ENCODE measurements at places on chromosomes 3 and 15. TPM values are rescaled to one million over a fixed set of nuclear protein-coding genes. Genes with fewer than 3 reads are reported as not detected.

SCAMP5 gene
- 1.5 TPM for total RNA-seq

GRCh38 chr3:131110087-131110486, 83.4 kb downstream of the NEK11 start:
- no peaks in the 10 kb centered on the region for H3K4me1 ChIP-seq
- no peak for DNase-seq
- no peaks in the 10 kb centered on the region for H3K27me3 ChIP-seq
- no peak overlapping the region for H3K27ac ChIP-seq
- no peak overlapping the region for H3K4me3 ChIP-seq

- H3K4me1 ChIP-seq, result peaks cover 13% of the 10 kb centered on the region
- H3K27me3 ChIP-seq, result no peaks in the 10 kb centered on the region
- H3K4me3 ChIP-seq, result no peak overlapping the region
- no peak for DNase-seq
Observed at GRCh38 chr15:66805202-66805885, 103.3 kb downstream of the SMAD6 start.

DNA sequence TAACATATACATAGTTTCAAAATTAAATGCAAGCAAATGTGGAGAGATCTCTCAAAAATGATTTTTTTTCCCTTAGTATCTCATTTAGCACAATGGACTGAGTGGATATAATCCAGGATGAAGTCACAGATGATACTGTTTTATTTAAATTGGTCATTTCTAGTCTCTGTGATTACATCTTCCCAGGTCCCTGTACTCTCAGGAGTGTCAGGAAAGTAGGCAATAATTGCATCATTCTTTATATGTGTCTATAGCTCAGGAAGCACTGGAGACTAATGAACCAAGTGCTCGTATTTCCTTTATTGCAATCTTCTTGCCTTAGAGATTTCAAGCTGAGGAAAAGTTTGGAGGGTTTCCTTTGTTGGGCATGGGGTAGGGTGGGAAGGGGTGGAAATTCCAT, 309.4 kb upstream of the THRB start:
- no peaks in the 10 kb centered on the region for H3K4me1 ChIP-seq
- no peak overlapping the region for H3K4me3 ChIP-seq
- H3K36me3 ChIP-seq, result no peaks in the 10 kb centered on the region
- no peaks in the 10 kb centered on the region for H3K27me3 ChIP-seq
- H3K27ac ChIP-seq, result no peak overlapping the region

- peak overlapping the region; percentile 74 for H3K27ac ChIP-seq
- H3K4me3 ChIP-seq, result no peak overlapping the region
- H3K27me3 ChIP-seq, result no peaks in the 10 kb centered on the region
- no peak for DNase-seq
Observed at GRCh38 chr3:159782724-159783421, 205.8 kb upstream of the IL12A start.

RTP1 gene
- total RNA-seq, result not detected

- no peaks in the 10 kb centered on the region for H3K36me3 ChIP-seq
- H3K27ac ChIP-seq, result no peak overlapping the region
- no peak for DNase-seq
- H3K4me1 ChIP-seq, result peaks cover 13% of the 10 kb centered on the region
- H3K27me3 ChIP-seq, result no peaks in the 10 kb centered on the region
- no peak overlapping the region for H3K4me3 ChIP-seq
Observed at GRCh38 chr15:47796830-47797229, 79.5 kb downstream of the SEMA6D start.

GABRR3 gene
- not detected for total RNA-seq

GRCh38 chr3:195755391-195755790, 34.6 kb downstream of the MUC20 start:
- no peak overlapping the region for H3K27ac ChIP-seq
- DNase-seq, result no peak
- no peak overlapping the region for H3K4me3 ChIP-seq
- H3K27me3 ChIP-seq, result no peaks in the 10 kb centered on the region

GRCh38 chr3:12687948-12688347, 24.0 kb upstream of the RAF1 start:
- H3K4me3 ChIP-seq, result no peak overlapping the region

RTP2 gene
- not detected for total RNA-seq

ZNF280D gene
- 55.1 TPM for total RNA-seq

DNA sequence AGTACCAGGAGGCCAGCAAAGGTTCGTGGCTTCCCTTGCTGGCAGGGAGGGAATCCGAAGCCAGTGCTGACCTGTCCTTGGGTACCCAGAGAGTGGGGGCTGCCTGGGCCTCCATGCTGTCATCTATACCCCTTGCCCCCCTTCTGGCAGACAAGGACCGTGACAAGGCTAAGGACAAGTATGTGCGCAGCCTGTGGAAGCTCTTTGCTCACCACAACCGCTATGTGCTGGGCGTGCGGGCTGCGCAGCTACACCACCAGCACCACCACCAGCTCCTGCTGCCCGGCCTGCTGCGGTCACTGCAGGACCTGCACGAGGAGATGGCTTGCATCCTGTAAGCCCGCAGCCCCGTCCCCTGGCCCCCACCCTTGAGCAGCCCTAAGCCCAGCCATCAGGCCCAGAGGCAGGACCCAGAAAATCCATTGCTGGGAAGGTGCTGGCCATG, 2.8 kb downstream of the FES start:
- H3K4me3 ChIP-seq, result no peak overlapping the region
- peaks cover 28% of the 10 kb centered on the region for H3K4me1 ChIP-seq
- H3K36me3 ChIP-seq, result peaks cover 30% of the 10 kb centered on the region
- H3K27ac ChIP-seq, result no peak overlapping the region

DNA sequence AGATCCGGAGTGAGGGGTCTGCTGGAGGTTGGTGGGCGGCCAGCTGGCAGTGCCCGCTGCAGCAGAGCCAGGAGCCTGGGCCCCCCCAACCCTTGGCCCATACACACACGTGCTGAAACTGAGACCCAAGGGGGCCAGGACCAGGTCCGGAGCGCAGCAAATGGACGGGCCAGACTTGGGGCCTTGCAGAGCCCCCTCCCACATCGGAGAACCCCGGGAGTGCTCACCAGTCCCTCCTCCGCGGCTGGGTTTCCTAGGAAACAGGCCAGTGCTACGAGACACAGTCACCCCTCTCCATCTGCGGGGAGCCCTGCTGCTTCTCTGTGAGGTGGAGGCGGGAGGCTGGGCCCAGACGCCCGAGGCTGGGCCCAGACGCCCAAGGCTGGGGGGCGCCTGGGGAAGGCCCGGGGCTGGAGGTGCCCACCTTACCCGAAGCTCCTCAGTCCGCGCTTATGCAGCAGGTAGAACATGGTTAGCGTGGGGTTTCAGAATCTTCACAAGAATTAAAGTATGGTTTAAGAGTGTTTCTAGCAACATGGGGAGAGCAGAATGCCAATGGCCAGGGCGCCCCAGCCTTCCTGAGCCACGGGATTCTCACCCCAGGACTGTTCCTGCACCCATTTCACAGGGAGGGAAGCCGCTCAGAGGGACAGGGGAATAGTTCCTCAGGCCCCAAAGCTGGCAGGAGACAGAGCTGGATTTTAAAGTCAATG, 135.0 kb upstream of the PRR20G start:
- H3K27ac ChIP-seq, result no peak overlapping the region
- no peaks in the 10 kb centered on the region for H3K4me1 ChIP-seq
- H3K4me3 ChIP-seq, result no peak overlapping the region

TMEM212 gene
- total RNA-seq, result not detected

GRCh38 chr15:64151727-64152506, at the start of gene SNX22:
TSS of gene SNX22 (plus strand) at chr15:64151731. CDS start at chr15:64151776, 45 bp downstream.
- H3K36me3 ChIP-seq, result peaks cover 15% of the 10 kb centered on the region
- peaks cover 6% of the 10 kb centered on the region for H3K27me3 ChIP-seq
- H3K4me3 ChIP-seq, result peak within 1 kb of the TSS; percentile 68
- H3K4me1 ChIP-seq, result peaks cover 21% of the 10 kb centered on the region
- no peak for DNase-seq

GRCh38 chr15:48887144-48887543, 9.2 kb downstream of the EID1 start:
- no peaks in the 10 kb centered on the region for H3K27me3 ChIP-seq
- no peaks in the 10 kb centered on the region for H3K36me3 ChIP-seq
- no peak overlapping the region for H3K4me3 ChIP-seq
- H3K27ac ChIP-seq, result no peak overlapping the region

PPARG gene
- 8.5 TPM for total RNA-seq

SLC22A14 gene
- not detected for total RNA-seq

DNA sequence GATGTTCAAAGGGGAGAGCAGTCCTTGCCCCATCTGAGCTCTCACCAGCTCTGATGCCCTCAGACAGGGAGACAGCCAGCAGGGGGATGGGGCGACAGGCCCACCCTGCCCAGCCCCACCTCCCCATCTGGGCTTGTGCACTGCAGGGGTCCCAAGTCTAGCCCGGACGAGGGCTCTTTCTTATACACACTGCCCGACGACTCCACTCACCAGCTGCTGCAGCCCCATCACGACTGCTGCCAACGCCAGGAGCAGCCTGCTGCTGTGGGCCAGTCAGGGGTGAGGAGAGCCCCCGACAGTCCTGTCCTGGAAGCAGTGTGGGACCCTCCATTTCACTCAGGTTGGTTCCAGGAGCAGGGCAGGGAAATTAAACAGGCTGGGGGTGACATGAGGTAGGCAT, 73.9 kb downstream of the BOC start:
- DNase-seq, result no peak
- no peaks in the 10 kb centered on the region for H3K27me3 ChIP-seq
- H3K4me1 ChIP-seq, result peaks cover 7% of the 10 kb centered on the region
- H3K4me3 ChIP-seq, result no peak overlapping the region
- H3K36me3 ChIP-seq, result no peaks in the 10 kb centered on the region

GRCh38 chr15:72136170-72137051, 18.2 kb downstream of the SENP8 start:
- H3K36me3 ChIP-seq, result no peaks in the 10 kb centered on the region
- DNase-seq, result no peak
- H3K27ac ChIP-seq, result no peak overlapping the region
- no peak overlapping the region for H3K4me3 ChIP-seq
- no peaks in the 10 kb centered on the region for H3K4me1 ChIP-seq

NAALADL2 gene
- total RNA-seq, result 12.9 TPM

POU1F1 gene
- not detected for total RNA-seq

GRCh38 chr3:31412832-31413231, 119.9 kb upstream of the STT3B start:
- H3K36me3 ChIP-seq, result no peaks in the 10 kb centered on the region
- H3K27me3 ChIP-seq, result no peaks in the 10 kb centered on the region
- no peak overlapping the region for H3K4me3 ChIP-seq
- DNase-seq, result no peak

HESX1 gene
- 2.0 TPM for total RNA-seq
